Motor neuron (in vitro differentiated cells): ENCODE measurements at places on chromosomes 12 and 14.

DNA sequence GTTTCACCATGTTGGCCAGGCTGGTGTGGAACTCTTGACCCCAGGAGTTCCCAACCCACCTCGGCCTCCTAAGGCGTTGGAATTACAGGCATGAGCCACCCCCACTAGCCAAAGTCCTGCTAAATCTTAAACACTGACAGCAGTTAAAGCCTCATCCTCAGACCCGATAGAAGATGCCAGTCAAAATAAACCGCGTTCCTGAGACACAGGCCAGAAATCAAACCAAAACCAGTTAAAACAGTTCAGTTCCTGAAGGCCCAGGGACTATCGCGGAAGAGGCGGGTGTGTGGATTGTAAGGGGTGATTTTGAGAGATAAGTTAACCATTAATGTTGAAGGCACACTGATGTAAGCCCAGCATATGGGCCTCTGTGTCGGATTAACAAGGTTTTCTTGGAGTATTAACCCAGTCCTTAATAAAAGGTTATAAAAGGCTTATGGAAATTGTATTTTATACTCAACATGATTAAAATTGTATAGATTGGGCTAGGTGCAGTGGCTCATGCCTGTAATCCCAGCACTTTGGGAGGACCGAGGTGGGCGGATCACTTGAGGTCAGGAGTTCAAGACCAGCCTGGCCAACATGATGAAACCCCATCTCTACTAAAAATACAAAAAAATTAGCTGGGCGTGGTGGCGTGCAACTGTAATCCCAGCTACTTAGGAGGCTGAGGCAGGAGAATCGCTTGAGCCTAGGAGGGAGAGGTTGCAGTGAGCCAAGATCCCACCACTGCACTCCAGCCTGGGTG is 18.7 kb upstream of the CDCA4 start:
- no peak for ATAC-seq

DNA sequence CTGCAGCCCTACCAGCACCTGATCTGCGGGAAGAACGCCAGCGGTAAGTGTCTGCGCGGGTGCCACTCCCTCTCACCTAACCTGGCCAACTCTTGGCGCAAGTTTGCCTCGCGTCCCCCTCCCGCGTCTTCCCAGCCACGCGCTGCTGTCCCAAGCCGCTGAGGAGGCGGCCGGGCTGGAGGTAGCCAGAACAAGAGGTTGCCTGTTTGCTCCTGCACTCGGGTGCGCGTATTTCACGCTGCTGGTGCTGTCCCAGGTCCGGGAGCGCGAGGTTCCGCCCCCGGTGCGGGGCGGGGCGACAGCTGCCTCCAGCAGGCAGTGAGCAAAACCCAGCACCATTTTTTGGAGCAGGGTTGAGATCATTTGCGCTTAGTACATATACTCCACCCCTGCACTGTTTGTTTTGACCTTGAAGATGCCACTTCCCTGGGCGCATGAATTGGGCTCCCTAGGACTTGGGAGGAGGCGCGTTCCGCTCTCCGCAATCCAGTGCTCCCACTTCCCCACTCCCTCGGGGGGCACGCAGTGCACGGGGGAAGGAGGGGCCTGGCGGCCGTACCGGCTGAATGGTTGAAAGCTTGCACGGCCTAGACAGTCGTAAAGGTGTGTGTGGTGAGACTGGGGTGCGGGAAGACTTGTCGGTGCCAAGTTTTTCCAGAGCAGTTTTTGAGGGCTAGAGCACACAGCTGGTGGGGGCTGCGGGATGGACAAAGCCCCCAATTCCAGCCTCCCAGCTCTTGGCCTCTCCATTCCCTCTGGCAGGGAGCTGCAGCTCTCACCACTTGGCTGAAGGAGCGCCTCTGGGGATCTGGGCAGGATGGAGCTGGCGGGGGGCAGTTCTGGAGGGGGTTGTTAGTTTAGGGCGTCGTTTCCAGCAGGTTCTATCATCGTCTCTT is 226.9 kb upstream of the CRY1 start:
- ATAC-seq, result peak; percentile 13

DNA sequence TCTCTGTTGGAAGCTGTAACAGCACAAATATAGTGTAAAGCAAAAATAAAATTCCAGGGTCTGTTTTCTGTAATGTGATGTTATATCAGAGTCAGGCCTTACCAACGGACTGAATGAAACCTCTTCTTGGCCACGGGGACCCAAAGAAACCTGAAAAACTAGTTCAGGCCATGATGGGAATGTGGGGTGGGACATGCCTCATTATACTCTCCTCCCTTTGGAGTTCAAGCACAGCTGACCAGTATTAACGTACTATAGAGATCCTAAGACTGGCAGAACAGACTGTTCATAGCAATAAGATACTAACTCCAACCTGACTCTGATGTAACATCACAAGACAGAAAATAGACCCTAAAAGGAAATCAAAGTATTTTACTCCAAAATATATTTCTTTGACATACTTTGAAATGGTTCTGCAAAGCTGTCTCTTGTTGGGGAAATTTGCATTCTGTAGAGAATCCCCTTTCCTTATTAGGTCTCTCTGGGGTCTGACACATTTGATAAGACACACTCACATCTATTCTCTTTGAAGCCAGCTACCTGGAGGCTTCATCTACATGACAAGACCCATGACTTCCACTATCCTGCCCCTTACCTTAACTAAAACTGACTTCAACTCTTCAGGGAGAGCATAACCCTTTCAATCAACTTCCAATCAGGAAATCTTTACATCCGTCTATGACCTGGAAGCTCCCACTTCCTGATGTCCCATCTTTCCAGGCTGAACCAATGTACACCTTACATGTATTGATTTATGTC is 444.6 kb downstream of the SOX5 start:
- no peak for ATAC-seq

GRCh38 chr12:1171657-1172408 is 180.8 kb downstream of the ERC1 start:
- peak; percentile 72 for ATAC-seq

DNA sequence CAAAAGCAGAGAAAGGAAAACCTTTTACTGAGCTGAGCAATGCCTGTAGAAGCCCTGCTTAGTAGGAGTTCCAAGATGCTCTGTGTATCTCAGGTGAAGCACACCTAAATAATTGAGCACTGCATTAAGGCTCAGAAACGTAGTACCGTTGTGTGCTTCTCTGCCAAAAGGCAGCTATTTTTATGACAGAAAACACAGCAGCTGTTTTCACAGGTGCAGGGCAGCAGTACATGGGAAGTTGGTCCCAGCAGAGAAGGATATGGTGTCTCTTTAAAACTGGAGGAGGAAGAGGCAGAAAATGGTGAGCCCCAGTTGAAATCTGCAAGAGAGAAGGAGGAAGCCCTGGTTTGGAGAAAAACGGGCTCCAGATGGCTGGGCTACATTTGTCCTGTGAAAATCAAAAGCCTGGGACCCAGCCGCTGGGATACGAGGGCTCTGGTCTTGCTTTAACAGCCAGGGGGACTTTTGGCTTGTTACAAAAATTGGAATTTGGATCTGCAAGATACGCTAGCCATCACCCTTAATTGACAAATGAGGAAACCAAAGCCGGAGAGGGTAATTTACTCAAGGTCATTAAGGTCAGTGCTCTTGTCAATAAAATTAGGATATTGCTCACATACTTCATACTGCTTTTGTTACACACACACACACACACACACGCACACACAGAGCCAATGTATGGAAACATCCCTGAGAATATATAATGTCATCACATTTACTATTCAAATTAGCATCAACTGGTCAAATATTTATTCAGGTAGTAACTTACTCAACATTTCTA is 27.3 kb downstream of the SPRING1 start:
- ATAC-seq, result no peak
